Fibroblast of skin of right quadriceps (primary cell): ENCODE measurements at places on chromosomes 2 and 18.

DNA sequence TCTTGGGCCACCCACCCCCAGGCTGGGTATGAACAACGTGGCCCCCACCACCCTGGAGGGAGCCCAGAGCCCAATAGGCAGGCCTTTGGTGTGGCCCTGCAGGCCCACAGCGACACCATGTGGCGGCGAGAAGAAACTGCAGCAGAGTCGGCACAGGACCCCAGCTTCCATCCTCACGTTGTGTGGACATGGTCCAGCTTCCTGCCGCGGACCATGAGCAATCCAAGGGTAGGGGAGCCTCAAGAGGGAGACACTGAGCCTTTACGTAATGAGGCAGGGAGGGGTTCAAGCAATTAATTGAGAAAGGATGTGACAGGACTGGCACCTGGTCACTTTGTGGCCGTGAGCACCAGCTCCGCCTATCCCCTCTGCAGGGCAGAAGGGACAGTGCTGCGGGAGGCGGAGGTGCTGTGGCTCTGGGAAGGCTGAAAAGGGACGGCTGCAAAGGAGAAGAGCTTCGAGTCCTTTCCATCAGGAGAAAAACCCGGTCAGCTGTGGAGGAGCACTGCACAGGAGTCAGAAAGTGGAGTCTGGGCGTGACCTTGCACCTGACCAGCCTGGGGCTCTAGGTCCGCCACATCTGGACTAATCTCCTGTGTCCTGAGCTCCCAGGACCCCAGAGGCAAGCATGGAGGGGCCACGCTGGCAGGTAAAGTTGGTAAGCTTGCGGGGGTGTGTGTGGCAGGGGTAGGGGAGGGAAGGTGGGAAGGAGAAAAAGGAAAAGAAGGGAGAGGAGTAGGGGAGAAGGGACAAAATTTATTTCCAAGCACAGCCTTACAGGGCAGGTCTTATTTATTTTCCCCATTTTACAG, 44.9 kb downstream of the TMEM37 start:
- DNase-seq = peak; percentile 55

DNA sequence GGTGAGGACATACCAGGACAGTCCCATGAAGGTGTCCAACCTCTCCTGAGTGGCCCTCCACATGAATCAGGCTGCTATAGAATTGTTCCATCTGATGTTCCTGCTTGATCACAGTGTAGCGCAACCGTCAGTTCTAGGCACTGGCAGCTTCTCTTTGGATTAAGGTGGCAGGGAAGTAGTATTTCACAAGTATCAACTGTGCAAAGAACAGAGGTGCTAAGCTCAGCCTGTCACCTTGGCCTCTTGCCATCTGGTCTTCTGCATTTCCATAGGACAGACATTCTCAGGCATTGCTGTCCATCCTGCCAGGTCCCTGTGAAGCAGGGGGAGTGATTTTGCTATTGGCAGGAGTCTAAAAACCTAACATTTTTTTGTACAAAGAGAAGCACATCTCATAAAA, 182.2 kb upstream of the EPAS1 start:
- no peak for DNase-seq

- DNase-seq = no peak
These were observed 160.7 kb downstream of the FSHR start for GRCh38 chr2:48993576-48993975.

DNA sequence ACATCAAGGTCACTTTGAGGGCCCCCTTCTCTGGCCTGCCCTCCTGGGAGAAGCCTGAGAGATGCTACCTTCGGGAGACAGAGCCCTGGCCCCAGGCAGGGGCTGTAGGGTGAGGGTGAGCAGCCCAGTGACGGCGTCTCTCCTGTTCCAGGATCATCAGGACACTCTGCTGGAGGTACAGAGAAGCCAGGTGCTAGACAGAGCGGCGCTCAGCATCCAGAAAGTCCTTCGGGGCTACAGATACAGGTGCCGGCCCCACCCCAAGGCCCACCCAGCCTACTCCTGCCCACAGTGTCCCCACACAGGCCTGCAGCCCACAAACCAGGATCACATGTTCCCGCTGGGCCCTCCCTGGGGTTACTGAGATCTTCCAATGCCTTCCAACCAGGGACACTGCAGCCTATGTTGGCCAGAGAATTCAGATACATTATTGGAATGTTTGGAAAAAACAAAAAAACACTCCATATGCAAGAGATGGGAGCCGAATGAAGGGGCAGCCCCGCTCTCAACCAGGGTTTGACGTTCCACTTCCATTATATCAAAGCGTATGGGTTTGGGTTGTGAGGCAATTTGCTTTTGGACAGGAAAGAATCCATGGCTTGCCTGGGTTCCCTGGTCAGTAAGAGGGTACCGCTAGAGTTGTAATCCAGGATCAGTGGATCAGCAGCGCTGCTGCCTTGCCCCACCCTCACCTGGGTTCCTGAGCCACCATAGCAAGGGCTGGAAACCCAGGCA, 49.5 kb upstream of the GPR17 start:
- no peak for DNase-seq

DNA sequence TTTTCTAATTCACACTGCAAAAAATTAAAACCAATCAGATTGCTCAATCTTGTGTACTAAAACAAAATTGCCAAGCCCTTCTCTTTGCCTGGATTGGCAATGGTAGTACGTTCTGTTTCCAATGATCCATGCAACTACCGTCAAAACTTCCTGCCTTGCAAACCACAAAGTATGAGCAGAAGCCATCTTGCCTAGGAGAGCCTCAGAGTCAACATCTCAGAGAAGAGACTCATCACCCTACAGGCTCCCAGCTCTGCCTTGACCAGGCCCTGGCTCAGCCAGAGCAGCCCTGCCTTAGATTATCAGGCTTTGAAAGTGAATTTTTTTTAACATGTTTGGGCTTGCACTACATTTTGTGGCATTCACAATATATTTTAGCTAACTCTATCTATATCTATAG, 574.1 kb downstream of the SATB2 start:
- DNase-seq = peak; percentile 19

DNA sequence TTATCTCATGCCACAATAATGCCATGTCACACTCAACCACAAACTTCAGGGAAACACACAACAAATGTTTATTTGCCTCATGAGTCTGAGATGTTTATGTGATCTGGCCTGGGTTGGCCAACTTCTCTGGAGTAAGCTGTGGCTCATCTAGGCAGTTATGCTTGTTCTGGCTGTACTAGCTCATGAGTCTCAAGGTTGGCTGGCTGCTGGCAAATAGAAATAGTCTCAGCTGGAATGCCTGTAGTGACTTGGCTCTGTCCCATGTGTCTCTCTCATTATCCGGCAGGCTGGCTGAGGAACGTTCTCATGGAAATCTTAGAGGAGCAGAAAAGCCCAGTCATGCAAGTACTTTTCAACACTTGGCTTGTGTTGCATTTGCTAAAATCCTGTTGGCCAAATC, 234.9 kb upstream of the CDH2 start:
- DNase-seq = peak; percentile 23

DNA sequence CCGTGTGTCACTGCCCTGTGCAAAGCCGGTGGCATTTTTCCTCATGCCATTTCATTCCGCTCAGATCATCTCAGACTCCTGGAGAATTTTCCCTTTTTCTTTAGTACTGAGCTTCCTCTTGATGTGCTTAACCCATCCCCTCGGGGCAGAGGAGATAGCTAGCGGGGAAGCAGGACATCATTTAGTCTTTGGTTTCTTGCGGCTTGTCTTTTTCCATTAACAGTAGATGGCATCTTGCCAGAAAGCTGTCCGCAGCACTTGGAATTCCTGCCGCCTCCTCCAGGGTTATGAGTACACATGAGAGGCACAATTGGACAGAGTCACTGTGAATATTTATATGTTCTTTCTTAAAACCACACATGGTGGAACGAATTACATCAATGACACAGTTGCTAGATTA, 226.6 kb downstream of the ALPK2 start:
- peak; percentile 77 for DNase-seq

- no peak for DNase-seq
These were observed 196.8 kb upstream of the SESTD1 start for GRCh38 chr2:179461420-179461819.

DNA sequence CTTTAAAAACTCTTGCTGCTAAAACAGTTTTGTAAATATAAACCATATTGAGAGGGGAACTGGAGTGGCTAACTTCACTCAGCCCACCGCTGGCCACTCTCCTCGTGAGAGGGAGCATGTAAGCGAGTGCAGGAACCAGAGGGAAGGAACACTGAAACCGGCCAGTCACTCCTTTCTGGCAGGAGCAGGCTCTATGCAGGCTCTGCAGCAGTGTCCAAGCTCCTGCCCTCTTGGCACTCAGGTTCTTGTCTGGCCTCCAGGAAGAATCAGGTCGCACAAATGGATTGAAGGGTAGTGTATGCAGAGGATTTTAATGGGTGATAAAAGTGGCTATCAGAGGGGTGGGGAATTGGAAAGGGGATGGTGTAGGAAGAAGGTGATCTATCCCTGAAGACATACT, 157.7 kb downstream of the TMX3 start:
- no peak for DNase-seq

DNA sequence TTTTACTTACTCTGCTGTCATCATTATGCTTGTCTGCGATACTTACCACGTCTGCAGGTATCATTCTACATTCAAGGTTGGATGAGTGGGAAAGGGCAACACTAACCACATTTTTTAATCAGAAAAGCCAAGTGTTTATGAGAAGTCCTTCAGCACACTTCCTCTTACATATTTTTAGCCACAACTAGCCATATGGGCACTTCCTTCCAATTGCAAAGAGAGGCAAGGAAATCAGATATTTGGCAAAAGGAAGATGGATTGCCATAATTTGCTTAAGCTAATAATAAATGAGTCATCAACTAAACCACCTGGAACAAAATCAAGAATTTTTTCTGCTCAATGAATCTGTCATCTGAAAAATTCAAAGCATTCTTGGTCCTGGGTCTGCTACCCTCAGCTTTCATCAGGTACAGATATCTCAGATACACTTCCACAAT, 16.7 kb upstream of the MRO start:
- peak; percentile 76 for DNase-seq

- DNase-seq = no peak
These were observed 111.0 kb upstream of the GPC1 start for GRCh38 chr2:240324312-240325015.

DNA sequence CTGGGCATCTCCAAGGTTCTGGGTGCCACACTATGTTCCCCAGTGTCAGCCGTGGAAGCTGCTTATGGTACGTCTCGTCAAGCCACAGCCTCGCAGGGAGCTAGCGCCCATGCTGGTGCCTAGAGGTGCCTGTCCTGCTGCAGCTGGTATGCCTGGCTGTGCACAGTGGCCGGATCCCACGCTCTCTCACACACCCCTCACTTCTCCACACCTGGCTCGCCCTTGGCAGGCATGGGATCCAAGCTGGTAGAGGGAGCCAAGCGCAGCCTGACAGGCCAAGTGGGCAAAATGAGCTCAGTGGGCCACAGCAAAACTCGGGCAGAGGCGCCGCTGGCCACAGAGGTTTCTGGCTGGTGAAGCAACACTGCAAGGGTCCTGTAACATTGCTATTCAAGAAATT, 156.1 kb upstream of the RBMS1 start:
- no peak for DNase-seq

DNA sequence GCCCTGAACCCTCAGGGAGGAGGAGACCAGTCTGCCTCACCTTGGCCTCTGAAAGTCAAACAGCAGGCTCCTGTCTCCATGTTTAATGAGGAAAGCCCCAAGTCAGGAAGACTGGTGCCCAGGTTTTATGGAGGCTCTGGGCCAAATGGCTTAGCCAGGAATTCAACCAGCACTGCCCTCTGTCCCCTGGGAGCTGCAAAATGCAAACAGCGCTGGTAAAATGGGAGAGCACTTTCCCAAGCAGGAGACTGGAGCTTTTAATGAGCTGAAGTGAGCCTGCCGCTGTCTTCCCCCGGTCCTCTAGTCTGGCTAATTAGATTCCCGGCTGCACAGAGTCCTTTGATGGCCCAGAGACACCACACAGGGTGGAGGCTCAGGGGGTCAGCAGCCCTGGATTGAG, 276.0 kb upstream of the TRIB2 start:
- peak; percentile 49 for DNase-seq

DNA sequence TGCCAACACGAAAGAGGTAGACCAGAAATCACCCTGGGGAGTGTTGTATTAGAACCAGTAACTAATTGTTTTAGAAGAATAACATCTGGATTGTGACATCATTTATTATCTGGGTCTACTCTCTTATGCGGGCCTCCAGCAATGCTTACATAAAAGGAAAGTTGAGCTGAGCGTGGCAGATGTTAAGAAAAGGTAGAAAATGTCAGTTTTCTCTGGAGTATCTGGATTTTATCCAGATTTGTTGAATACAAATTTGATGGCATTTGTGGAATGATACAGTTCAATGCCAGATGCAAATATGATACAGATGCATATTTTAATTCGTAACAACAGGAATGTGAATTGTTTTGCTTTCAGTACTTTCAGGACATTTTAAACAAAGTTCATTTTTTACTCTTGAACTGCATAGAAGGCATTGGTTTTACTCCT, 90.3 kb downstream of the PRPF40A start:
- peak; percentile 37 for DNase-seq

DNA sequence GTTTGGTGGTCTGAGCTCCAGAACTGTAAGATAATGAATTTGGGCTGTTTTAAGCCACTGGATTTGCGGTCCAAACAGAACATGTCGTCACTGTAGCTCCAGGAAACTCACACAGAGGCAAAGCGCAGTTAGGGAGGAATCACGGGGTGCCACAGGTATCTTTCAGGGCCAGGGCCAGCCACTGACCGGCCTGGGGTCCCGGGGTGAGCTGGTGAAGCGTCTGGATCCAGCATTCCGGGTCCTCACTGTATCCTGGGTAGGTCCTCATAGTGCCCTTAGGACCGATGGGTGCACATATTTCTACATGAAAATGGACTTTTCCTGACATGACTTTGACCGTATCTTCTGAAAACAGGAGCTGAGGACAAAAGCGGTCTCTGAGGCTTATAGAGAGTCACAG, 196.0 kb upstream of the HDAC4 start:
- DNase-seq = no peak

DNA sequence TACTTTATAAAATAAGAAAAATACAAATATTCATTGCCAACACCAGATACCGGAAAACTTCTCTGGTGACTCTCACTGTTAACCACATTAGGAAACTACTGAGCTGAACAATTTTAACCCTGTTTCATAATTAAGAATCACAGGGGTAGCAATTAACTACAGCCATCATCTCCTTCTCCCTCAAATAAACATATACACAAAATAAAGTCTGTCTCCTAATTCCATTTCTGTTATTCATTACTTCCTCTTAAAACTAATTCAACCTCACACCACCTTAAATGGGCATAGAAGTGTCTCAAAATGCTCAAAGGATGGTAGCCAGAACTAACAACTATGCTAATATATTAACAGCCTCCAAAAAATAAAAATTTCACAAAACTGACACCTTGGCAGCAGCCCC, 60.7 kb downstream of the ACVR1 start:
- DNase-seq = peak; percentile 56

DNA sequence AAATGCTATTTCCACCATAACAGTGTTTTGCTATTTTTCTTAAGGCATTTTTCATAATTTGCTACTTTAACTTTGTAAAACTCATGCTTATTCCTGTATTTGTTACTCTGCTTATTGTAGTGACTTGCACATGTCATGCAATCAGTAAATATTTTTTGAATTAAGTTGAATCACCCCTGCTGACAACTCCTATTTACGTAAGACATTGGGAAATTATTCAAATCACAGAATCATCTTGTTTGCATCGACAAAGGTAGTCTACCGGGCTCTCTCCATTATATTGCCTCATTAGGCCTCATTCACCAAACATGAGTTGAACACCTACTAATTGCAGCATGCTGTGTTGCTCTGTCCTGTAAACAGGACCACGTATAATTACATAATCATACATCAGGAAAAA, 478.5 kb upstream of the ZEB2 start:
- no peak for DNase-seq

- no peak for DNase-seq
These were observed 2.1 kb upstream of the MC2R start for GRCh38 chr18:13917401-13917800.
